ENCODE measurements at places on chromosomes 2 and 18.

GRCh38 chr18:75497576-75498235 is 70.2 kb upstream of the SMIM21 start:
- DNase-seq: no peak

DNA sequence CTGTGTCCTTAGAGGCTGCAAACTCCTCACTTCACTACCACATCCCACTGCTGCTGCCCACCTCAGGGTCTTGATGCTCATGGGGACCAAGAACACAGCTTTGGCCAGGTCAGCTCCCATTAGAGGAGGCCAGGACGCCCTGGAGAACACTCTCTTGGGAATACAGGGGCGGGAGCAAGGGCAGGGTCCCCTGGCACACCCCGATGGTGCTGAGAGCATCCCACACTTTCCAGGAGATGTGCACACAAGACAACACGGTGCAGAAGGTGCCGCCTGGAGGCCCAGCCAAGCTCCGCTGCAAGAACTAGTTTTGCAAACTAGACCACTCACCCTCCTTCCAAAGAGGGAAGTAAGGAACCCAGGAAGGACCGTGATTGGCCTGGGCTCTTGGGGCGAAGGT is 304.4 kb upstream of the SALL3 start:
- DNase-seq: no peak

DNA sequence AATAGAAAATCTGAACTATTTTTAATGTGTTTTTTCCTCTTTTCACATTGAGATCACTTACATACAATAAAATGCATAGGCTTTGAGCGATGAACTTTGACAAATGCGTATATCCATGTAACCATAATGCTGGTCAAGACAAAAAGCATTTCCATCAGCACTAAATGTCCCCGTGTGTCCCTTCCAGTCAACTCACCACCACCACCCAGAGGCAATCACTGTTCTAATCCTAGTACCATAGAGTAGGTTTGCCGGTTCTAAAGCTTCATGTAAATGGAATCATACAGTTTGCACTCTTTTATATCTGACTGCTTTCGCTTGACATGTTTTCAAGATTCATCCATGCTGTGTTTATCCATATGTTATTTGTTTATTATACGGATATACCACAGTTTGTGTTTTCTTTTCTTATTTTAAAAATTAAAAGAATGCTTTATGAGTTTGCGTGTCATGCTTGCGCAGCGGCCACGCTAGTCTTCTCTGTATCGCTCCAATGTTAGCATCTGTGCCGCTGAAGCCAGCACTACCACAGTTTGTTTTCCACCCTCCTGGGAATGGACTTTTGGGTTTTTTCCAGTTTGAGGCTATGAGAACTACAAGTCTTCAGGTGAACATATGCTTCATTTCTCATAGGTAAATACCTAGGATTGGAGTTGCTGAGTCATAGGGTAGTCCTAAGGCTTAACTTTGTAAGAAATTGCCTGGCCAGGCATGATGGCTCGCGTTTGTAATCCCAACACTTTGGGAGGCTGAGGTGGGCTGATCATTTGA is 197.5 kb upstream of the CHAC2 start:
- no peak for DNase-seq

DNA sequence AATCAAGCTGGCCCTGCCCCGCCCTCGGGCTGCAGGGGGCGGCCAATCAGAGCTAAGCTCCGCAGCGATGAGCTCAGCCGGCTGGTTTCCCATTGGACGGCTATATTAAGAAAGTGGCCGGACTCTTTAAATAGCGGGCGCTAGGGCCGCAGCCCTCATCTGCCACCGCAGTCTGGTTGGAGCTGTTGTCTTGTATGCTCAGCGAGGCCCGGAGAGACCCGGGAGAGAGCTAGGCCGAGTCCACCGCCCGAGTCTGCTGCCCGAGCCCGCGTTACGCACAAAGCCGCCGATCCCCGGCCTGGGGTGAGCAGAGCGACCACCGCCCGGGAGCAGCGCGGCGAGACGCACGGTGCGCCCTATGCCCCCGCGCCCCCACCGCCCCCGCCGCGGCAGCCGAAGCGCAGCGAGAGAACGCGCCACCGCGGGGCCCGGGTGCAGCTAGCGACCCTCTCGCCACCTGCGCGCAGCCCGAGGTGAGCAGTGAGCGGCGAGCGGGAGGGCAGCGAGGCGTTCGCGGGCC is at the start of gene RHOB:
Gene RHOB, plus strand, starts transcription at position 158 of the 520 bp plus-strand sequence. CDS start 392 bp downstream, outside the sequence.
- DNase-seq: peak; percentile 99

DNA sequence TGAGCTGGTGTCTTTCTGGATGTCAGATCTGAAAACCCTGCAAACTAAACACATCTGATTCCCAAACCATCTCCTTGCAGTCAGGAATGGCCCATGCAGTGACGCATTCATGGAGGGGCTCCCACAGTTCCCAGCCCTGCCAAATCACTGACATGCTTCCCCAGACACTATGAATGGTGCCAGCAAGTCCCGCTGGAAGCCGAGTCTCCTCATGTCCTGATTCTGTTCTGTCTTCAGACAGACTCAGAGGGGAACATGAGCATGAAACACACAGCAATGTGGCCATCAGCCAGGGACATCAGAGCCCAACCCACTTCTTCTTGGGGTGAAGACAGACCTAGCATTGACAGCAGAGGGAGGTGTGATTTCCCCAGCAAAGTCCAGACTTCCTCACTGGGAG is 83.7 kb downstream of the TTC32 start:
- no peak for DNase-seq

- DNase-seq: peak; percentile 76
Observed at GRCh38 chr2:74843899-74844298, 10.0 kb downstream of the HK2 start.

GRCh38 chr2:239927424-239927981 is 97.6 kb downstream of the NDUFA10 start:
- peak; percentile 72 for DNase-seq

DNA sequence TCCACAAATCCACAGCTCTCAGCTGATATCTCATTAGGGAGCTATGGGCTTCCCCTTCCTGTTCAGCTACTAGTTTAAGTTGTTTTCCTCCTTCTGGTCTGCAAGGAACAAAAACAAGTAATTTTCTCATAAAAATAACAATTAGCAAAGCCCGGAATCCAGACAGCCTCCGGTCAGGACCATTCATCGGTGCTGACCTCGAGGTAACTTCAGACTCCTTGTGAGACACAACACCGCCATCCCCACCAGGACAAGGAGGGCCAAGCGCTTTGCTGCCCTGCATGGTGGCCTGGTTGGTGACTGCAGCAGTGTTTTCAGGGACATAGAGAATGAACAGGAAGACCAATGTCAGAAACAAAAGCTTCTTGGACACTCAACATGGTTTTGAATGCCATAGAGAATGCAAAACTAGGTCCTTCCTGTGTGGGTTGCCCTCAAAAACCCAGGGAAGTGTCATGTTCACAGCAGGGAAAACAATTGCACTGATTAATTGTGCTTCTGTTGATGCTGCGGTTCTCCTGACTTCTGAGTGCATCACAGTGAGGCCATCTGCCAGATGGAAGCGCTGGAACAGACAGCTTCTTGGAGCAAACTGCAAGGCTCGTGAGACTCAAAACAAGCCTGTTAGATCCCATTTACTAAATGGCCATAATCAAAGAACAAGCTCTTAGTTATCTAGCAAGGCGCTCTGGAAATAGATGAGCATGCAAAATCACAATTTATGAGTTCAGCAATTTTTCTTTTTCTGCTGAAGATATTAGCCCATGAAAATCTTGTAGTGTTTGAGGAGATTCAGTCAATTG is 77.1 kb downstream of the HS1BP3 start:
- peak; percentile 84 for DNase-seq

Data from AG10803 (cell line).